ENCODE measurements at places on chromosomes 4 and X.

GRCh38 chr4:184398741-184399511 lies 75.4 kb downstream of the IRF2 start:
- peaks cover 90% of the 10 kb centered on the region for H3K36me3 ChIP-seq
- no peaks in the 10 kb centered on the region for H3K27me3 ChIP-seq
- DNase-seq: no peak
- no peaks in the 10 kb centered on the region for H3K4me1 ChIP-seq

GRCh38 chrX:9662148-9662547 lies 103.5 kb downstream of the GPR143 start:
- no peak overlapping the region for H3K27ac ChIP-seq
- no peaks in the 10 kb centered on the region for H3K27me3 ChIP-seq
- H3K4me3 ChIP-seq: no peak overlapping the region
- H3K36me3 ChIP-seq: no peaks in the 10 kb centered on the region

DNA sequence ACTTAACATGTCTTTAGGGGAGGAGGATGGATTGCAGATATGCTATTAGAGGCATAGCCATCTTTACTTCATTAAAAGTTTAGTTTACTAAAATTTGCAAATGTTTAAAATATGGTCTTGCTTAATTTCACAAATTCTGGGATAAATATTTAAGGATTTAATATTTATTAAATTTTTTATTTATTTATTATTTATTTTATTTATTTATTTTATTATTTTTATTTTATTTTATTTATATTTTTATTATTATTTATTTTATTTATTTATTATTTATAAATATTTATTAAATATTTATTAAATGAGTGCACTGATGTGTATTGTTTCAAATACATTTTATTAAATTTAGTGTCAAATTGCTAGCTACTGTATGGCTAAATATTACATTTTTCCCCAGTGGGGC lies 46.0 kb downstream of the FAT4 start:
- H3K36me3 ChIP-seq: no peaks in the 10 kb centered on the region
- no peaks in the 10 kb centered on the region for H3K4me1 ChIP-seq
- H3K4me3 ChIP-seq: no peak overlapping the region
- no peak for DNase-seq
- H3K27ac ChIP-seq: no peak overlapping the region
- H3K27me3 ChIP-seq: no peaks in the 10 kb centered on the region

GRCh38 chr4:3074846-3075651 lies 568 bp downstream of the HTT start:
- H3K36me3 ChIP-seq: no peaks in the 10 kb centered on the region

- H3K4me1 ChIP-seq: no peaks in the 10 kb centered on the region
- H3K27me3 ChIP-seq: no peaks in the 10 kb centered on the region
- DNase-seq: no peak
- H3K4me3 ChIP-seq: no peak overlapping the region
- no peaks in the 10 kb centered on the region for H3K36me3 ChIP-seq
Observed at GRCh38 chr4:30754021-30754420, 33.9 kb downstream of the PCDH7 start.

- DNase-seq: no peak
- H3K4me3 ChIP-seq: no peak overlapping the region
- H3K4me1 ChIP-seq: no peaks in the 10 kb centered on the region
- H3K36me3 ChIP-seq: peaks cover 17% of the 10 kb centered on the region
Observed at GRCh38 chr4:185149392-185149791, 6.3 kb downstream of the SLC25A4 start.

DNA sequence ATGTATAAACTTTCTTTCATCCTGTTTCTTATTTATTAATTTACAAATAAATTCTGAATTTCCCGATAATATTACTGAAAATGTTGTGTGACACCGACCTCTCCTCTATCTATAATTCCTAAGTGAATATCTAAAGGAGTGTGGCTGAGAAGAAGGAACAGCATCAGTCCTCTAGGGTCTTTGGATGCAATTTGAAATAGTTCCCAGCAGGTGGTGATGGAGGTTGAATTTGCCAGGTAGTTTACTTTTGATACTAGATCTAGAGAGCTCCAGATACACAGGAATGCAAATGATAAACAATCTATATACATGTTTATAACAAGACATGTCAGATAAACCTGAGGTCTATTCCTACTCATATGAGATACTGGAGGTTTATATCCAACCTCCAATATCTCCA lies 305.4 kb downstream of the PCDH18 start:
- no peaks in the 10 kb centered on the region for H3K27me3 ChIP-seq
- H3K4me3 ChIP-seq: no peak overlapping the region
- DNase-seq: no peak
- H3K4me1 ChIP-seq: no peaks in the 10 kb centered on the region

- peak overlapping the region; percentile 58 for H3K4me3 ChIP-seq
- peak overlapping the region; percentile 36 for H3K27ac ChIP-seq
- H3K4me1 ChIP-seq: peaks cover 61% of the 10 kb centered on the region
- H3K27me3 ChIP-seq: no peaks in the 10 kb centered on the region
Observed at GRCh38 chr4:16217300-16218051, 8.8 kb downstream of the TAPT1 start.

- H3K36me3 ChIP-seq: no peaks in the 10 kb centered on the region
- no peak overlapping the region for H3K4me3 ChIP-seq
- H3K27ac ChIP-seq: no peak overlapping the region
- no peaks in the 10 kb centered on the region for H3K27me3 ChIP-seq
Observed at GRCh38 chrX:102745857-102746584, 25.5 kb downstream of the GPRASP3 start.

GRCh38 chrX:70453024-70453618 lies 8.5 kb downstream of the DLG3 start:
- no peaks in the 10 kb centered on the region for H3K36me3 ChIP-seq
- peak overlapping the region; percentile 65 for H3K27ac ChIP-seq
- peaks cover 21% of the 10 kb centered on the region for H3K4me1 ChIP-seq
- DNase-seq: no peak
- H3K27me3 ChIP-seq: no peaks in the 10 kb centered on the region

DNA sequence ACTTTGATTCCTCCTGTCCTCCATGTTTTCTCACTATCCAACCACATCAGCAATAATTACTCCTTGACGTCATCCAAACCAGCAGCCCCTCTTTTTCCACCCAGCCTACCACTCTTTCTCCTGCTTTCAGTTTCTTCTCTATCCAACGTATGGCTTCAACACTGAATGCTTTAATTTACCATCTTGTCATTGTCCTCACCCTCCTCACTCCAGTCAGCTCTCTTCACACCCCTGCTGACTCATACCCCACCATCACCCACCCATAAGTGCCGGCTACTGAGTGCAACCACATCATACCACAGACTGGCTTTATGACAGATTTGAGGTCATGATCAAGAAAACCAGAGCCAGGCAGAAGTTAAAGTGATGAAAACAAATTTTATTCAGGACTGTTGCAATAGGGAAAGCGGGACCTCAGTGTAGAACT lies 9.8 kb upstream of the ANXA5 start:
- no peak overlapping the region for H3K27ac ChIP-seq
- H3K36me3 ChIP-seq: no peaks in the 10 kb centered on the region
- H3K4me3 ChIP-seq: no peak overlapping the region
- peaks cover 7% of the 10 kb centered on the region for H3K27me3 ChIP-seq
- H3K4me1 ChIP-seq: peaks cover 8% of the 10 kb centered on the region

DNA sequence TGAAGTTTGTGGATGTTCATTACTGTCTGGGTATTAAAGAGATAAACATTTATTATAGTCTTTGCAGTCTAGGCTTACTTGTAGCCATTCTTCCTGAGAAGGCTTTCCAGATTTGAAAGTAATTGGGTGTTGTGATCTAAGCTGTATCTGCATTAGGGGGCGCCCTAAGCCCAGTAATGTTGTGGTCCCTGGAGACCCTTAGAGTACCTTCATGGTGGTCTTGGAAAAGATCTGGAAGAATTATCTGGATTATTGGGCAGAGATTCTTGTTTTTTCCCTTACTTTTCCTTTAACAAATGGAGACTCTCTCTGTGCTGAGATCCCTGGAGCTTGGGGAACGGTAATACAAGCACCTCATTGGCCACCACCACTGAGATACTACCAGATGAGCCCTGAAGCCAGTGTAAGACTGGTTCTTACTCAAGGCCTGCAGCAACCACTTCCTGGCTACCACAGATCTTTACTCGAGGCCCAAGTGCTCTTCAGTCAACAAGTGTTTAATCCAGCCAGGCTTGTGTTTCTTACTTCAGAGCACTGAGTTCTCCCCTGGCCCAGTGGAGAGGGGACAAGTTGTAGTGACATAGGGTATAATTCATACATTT lies 63.1 kb downstream of the RTL3 start:
- H3K4me3 ChIP-seq: no peak overlapping the region
- no peak overlapping the region for H3K27ac ChIP-seq
- H3K4me1 ChIP-seq: no peaks in the 10 kb centered on the region
- no peaks in the 10 kb centered on the region for H3K27me3 ChIP-seq
- no peak for DNase-seq
- no peaks in the 10 kb centered on the region for H3K36me3 ChIP-seq

GRCh38 chr4:93764639-93765246 lies 63.8 kb upstream of the ATOH1 start:
- H3K4me1 ChIP-seq: no peaks in the 10 kb centered on the region
- no peak overlapping the region for H3K27ac ChIP-seq
- H3K4me3 ChIP-seq: no peak overlapping the region
- H3K27me3 ChIP-seq: no peaks in the 10 kb centered on the region
- no peaks in the 10 kb centered on the region for H3K36me3 ChIP-seq

- H3K27ac ChIP-seq: no peak overlapping the region
- H3K4me3 ChIP-seq: no peak overlapping the region
- DNase-seq: no peak
Observed at GRCh38 chrX:111354496-111354895, 57.5 kb downstream of the DCX start.

GRCh38 chrX:71541210-71542022 lies 8.5 kb downstream of the OGT start:
- no peaks in the 10 kb centered on the region for H3K27me3 ChIP-seq
- DNase-seq: no peak
- peaks cover 45% of the 10 kb centered on the region for H3K4me1 ChIP-seq
- peak overlapping the region; percentile 55 for H3K27ac ChIP-seq
- H3K4me3 ChIP-seq: peak overlapping the region; percentile 84

DNA sequence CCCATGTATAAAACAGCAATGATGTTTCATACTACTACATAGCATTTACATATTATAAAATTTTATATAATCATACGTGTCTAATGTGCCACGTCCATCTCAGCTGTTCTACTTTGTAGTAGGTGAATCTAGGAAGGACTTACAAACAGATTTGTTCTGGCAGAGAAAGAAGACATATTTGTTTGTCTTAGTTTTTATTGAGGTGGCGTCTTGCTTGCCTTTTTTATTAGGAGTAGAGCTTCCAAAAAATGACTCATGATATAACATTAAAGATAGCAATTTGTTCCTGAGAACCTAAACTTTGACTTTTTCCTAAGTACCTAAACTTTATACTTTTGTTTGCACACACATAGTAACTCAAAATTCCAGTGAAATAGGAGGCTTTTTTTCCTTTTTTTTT lies 64.6 kb downstream of the CLDN22 start:
- no peak for DNase-seq

GRCh38 chr4:150061086-150061776 lies 17.0 kb upstream of the DCLK2 start:
- no peak overlapping the region for H3K27ac ChIP-seq
- no peaks in the 10 kb centered on the region for H3K4me1 ChIP-seq
- H3K36me3 ChIP-seq: no peaks in the 10 kb centered on the region
- peaks cover 1% of the 10 kb centered on the region for H3K27me3 ChIP-seq
- DNase-seq: no peak
